Right lung (tissue), 10 donors: ENCODE measurements at places on chromosomes 12 and 14.

GRCh38 chr12:39619316-39619659, 315 bp downstream of the ABCD2 start:
- no peak for DNase-seq

GRCh38 chr12:113980537-113981337, 14.6 kb upstream of the RBM19 start:
- DNase-seq = peak; percentile 75

- no peak for DNase-seq
Measured at GRCh38 chr14:58709949-58710348, 72.2 kb downstream of the DACT1 start.

GRCh38 chr12:117484901-117485300, 123.5 kb upstream of the NOS1 start:
- no peak for DNase-seq

DNA sequence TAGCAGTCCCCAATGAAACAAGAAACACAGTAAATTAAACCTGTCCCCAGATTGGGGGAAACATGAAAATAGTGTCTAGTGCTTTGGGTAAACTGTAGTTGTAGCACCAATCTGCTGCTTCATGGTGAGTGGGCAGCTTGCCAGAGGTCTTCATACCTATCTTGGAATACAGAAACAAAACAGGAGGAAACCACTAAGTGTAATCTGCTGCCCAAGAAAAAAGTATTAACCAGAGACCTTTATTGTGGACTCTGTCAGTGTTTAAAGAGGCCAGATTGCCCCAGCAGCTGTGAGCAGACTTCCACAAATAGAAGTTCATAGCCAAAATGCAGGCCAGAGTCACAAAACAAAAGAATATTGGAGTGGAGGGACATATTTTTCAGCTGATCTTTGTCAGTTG, 2.3 kb downstream of the ISCU start:
- no peak for DNase-seq

- no peak for DNase-seq
Measured at GRCh38 chr14:32724867-32725471, 213.7 kb upstream of the NPAS3 start.

- DNase-seq = no peak
Measured at GRCh38 chr12:81347404-81347803, 269.5 kb downstream of the ACSS3 start.

GRCh38 chr14:90576981-90577660, 180.3 kb downstream of the CALM1 start:
- no peak for DNase-seq

DNA sequence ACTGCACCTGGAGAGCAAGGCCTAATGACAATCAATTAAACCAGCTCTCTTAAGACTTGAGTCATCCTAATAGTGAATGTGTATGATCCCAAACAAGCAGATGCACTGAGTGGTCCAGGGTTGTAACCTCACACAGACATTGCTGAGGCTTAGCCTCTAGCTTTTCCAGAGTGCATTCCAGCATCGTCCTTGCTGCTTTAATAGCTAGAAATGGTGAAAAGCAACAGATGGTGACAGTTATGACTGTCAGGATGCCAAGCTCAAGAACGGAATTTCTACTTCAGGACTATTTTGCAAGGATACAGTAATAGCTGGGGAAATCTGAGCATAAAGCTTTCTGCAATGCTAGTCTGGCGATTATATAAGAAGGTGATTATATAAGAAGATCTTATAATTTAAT, 34.6 kb downstream of the PTPRR start:
- peak; percentile 43 for DNase-seq

DNA sequence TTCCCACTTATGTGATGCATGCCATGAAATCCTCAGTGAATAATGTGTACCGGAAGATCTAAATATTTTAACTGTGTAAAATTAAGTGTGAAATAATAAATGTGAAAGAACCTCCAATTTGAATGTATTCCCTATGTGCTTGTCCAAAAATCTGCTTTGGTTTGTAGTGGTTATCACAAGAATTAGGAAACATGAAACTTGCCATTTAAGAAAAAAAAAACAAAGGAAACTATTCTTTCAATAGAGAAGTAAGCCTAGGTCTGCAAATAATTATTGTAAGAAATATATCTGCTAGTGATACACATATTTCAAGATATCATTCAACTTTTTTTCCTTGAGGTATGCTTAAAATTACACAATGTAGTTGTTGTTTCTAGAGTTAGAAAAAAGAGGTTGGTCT, 500.4 kb downstream of the SLC6A15 start:
- DNase-seq = no peak

DNA sequence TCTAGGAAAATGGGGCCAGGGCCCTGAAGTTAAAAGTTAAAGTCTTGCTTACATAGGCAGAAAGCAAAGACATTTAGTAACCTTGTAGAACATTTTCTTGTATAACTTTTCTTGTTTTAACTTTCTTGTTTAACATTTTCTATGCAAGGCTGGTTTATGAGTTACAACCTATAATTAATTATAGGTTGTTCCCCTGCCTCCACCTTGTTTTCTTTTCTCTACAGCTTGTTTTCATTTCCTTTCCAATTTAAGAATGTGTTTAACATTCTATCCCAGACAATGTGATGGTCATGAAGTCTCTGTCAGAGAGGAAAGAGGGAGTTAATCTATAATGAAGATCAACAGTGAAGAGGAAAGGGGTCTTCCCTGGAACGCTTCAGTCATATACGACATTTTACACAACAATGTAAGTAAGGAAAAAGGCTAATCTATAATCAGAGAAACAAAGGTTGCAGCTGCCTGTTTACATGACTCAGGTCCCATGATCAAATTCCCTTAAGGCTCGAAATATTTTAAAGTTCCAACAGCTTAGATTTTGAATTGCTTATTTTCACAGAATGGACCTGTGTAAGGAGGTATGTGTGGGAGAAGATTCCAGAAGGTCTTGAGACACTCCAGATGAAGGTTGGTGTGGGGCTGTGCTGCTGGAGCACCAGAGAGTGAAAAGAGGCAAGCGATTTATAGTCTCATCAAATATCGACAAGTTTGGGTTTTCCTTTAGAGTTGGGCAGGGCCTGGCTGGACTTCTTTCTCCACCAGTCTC, 34.2 kb upstream of the TCL1B start:
- no peak for DNase-seq

DNA sequence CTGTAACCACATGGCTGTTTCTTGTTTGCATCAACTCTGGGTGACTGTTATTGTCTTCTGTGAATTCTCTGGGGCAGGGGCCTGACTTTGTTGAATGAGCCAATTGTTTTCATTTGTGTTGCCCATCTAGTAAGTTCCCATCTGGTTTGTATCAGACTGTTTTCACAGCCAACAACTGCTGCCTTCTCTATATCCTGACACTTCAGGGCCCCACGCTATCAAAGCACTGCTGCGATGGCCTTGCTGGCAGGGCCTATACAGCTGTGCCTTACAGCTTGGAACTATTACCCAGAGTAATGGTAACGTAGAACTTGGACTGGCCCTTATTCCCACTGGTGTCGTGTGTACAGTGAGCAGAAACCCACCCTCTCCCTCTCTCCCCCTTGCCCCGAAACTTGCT, 104.3 kb upstream of the DACT1 start:
- peak; percentile 36 for DNase-seq

DNA sequence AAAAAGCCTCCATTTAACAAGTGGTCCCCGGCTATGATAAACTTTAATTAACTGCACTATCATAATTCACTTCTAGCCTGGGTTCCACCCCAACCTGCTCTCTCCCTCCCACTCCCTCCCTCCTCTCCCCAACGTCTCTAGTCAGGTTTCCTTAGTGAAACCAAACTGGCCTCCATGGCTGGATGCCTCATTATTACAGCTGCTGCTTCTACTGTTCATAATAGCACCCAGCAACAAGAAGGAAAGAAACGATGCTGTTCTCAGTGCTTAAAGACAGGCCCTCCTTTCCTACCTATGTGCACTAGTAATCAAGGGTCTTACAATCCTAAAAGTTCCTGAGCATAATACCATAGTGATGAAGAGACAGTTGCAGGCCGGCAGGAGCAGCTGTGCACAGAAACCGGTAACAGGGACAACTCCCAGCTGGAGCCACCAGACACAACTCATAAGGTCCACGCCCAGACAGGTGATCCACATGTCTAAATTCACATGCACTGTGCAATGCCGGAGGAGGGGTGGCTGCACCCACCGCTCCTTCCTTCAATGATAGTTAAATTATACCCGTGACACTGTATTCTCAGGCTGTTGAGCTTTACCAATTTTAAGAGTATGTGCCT, 6.2 kb downstream of the IRF2BPL start:
- DNase-seq = no peak

- no peak for DNase-seq
Measured at GRCh38 chr12:54983536-54984101, 943 bp downstream of the TESPA1 start.

DNA sequence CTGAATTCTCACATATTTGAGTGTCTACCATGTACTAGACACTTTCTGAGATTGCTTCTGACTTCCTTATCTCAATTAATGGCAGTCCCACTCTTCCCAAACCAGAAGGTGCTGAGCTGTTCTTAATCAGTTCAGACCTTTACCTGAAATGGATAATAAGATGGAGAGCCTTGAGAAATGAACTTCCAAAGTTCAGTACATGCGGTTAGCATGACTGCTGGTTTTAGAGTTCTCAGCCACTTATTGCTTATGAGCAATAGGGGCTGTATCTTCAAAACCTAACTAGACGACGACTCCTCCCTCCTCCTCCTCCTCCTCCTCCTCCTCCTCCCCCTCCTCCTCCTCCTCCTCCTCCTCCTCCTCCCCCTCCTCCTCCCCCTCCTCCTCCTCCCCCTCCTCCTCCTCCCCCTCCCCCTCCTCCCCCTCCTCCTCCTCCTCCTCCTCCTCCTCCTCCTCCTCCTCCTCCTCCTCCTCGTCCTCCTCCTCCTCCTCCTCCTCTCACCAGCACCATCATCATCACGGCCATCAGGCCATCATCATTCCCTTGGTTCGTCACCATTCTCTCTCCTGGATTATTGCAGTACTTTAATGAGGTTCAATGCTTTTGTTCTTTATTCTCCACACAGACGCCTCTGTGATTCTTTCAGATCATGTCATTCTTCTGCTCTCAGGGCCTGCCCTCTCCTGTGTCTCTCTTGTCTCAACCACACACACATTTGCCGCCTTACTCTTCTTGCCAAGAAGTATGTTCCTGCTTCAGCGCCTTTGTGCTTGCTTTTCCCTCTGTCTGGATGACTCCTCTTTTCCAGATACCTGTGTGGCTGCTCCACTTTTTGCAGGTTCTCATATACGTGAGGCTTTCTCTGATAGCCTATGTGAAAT, 2.7 kb downstream of the PCNX1 start:
- no peak for DNase-seq

- DNase-seq = peak; percentile 25
Measured at GRCh38 chr14:37592482-37593408, 2.3 kb downstream of the FOXA1 start.

- no peak for DNase-seq
Measured at GRCh38 chr14:97117693-97118092, 320.5 kb downstream of the VRK1 start.

DNA sequence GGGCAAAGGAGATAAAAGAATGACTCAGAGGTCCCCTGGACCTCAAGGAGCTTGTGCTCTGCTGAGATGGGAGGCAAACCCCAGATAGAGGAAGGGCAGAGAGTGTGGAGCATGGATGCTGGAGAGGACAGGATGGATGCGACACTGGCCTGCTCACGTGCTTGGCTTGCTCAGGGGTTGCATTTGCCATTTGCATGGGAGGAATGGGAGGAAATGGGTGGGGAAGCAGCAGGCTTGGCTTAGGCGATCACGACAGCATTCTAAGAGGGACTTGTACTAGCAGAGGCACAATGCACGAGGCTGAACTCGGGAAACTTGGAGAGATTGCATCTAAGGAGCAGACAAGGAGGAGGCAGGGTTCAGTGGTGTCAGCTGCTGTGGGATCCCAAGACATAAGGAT, 19.8 kb downstream of the CD9 start:
- DNase-seq = no peak

DNA sequence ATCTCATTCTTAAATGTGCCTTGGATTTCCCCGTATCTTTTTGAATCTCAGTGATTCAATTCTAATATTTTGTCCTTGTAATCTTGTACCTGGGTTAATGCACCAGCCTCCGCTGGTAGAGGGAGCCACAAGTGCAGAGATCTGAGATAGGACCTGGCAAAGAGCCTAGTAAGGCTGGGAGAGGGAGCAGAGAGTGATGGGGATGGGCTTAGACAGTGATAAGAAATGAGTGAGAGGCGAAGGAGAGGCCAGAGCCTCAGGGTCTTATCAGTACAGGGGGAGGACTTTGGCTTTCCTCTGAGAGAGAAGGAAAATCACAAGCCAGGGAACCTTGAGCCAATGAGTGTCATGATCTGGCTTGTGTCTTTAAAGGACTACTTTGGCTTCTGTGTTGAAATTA, 30.5 kb upstream of the LMNTD1 start:
- peak; percentile 24 for DNase-seq

GRCh38 chr14:59630288-59630963, 53.8 kb upstream of the CCDC175 start:
- no peak for DNase-seq
